ENCODE measurements at places on chromosomes 12 and 14. TPM values are rescaled to one million over a fixed set of nuclear protein-coding genes. Genes with fewer than 3 reads are reported as not detected.

GRCh38 chr12:132719141-132719953, 8.7 kb downstream of the PGAM5 start:
- DNase-seq = no peak
- peaks cover 60% of the 10 kb centered on the region for H3K36me3 ChIP-seq
- no peaks in the 10 kb centered on the region for H3K27me3 ChIP-seq
- H3K4me3 ChIP-seq = no peak overlapping the region
- H3K27ac ChIP-seq = no peak overlapping the region
- no peaks in the 10 kb centered on the region for H3K4me1 ChIP-seq

DNA sequence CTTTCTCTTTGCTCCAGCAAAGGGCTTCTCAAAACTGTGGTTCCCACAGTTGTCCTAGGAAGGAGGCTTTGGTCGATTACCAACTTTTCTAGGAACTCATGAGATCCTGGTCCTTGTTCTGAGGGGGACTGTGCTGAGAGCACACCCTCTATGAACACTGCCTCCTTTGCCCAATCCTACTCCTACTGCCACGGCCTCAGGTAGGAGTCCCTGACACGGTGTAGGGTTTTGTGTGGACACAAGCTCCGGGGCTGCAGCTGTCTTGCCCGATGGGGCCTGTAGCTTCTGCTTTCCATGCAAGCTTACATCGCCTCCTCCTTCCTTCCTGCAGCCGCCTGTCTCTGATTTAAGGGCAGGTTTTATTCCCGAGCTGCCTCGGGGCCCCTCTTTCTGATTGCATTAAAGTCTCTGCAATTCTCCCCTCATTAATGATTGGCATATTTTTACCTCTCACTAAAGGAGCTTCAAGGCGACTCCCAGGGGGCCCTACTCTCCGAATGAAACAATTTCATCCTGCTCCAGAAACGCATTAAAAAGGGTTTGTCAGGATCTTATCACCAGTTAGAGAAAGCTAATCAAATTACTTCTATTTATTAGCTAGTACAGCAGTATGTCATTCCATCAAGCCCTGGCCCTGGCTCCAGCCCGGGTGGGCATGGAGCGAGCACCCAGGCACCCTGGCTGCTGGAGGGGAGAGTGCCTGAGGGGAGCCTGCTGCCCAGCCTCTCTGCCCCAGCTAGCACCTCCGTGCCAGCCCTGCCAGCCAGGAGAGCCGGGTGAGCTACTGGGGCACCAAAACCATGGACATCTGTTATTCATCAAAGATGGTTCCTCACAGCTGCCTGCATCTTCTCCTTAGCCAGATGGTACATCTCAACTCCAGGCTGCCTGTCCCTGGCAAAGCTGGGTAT, 38.0 kb upstream of the ESRRB start:
- H3K4me1 ChIP-seq = no peaks in the 10 kb centered on the region
- no peak overlapping the region for H3K27ac ChIP-seq
- DNase-seq = no peak
- H3K36me3 ChIP-seq = no peaks in the 10 kb centered on the region

DNA sequence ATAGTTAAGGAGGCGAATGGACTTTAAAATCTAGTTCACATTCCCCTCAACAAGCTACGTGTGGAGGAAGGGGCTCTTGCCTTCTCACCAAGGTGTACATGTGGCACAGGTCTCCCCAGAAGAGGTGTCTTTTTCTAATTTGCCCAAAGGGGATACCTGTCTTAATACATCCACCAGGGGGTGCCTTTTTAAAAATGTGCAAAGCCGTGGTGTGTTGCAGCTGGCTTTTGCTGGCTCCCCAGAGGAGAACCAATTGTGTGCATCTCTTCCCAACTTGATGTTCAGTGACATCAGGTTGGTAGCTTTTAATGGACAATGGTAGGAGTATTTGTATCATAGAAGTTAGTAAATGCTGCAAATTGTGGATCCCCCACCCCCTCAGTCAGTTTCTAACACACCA, 33.8 kb downstream of the CREBL2 start:
- H3K36me3 ChIP-seq = peaks cover 37% of the 10 kb centered on the region
- no peaks in the 10 kb centered on the region for H3K27me3 ChIP-seq
- H3K27ac ChIP-seq = no peak overlapping the region
- DNase-seq = no peak
- H3K4me3 ChIP-seq = no peak overlapping the region

The VAMP1 gene
- total RNA-seq = 6.0 TPM

The ZDHHC22 gene
- total RNA-seq = not detected

The TGFB3 gene
- total RNA-seq = 28.8 TPM

The SPRING1 gene
- total RNA-seq = 18.9 TPM

The LTBR gene
- 117 TPM for total RNA-seq
